ENCODE measurements at places on chromosomes 11 and 22.
A peak's percentile ranks its signal among the peaks of the same experiment; 100 is the strongest.

GRCh38 chr22:39364714-39365491, 15.1 kb downstream of the SYNGR1 start:
- no peak overlapping the region for H3K27ac ChIP-seq
- no peaks in the 10 kb centered on the region for H3K36me3 ChIP-seq
- DNase-seq = no peak
- H3K4me1 ChIP-seq = peaks cover 10% of the 10 kb centered on the region
- no peaks in the 10 kb centered on the region for H3K27me3 ChIP-seq

GRCh38 chr11:69541001-69541285, 59.5 kb downstream of the LINC01488 start:
- H3K36me3 ChIP-seq = peaks cover 5% of the 10 kb centered on the region
- peaks cover 4% of the 10 kb centered on the region for H3K4me1 ChIP-seq
- H3K4me3 ChIP-seq = no peak overlapping the region
- peaks cover 72% of the 10 kb centered on the region for H3K27me3 ChIP-seq
- no peak for DNase-seq

DNA sequence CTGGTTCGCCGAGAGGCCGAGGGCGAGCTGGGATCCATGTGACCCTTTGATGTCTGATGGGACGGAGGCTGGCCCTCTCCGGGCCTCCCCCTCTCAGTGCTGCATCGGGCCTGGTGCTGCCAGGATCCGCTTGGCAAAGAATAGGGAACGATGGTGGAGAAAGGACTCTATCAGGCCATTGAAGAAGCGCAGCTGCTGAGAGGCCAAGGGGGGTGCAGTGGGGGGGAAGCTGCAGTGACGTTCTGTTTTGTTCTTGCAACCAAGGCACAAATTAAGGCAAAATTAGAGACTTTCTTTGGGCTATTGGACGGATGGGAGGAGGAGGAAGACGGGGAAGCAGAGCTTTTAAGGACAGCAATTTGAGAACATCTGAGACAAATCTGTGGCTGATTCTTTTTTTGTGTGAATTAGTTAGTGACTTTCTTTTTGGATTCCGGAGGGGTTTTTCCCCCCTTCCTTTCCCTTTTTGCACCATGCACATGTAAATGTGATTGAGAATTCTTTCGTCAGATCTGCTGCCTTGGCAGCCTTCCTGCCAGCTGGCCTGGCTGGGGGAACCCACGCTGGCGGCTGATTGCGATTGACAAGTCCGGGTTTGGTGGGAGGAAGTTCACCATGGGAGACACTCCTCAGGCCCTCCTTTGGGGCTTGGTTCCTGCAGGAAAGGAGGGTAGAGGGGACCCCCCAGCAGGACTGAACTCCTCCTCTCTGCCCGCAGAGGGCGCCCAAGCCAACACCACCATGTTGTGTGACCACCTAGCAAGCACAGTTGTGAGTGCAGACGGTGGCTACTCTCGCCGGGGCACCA, 214.6 kb downstream of the NTM start:
- no peak overlapping the region for H3K27ac ChIP-seq
- DNase-seq = no peak
- no peaks in the 10 kb centered on the region for H3K4me1 ChIP-seq
- H3K27me3 ChIP-seq = peaks cover 8% of the 10 kb centered on the region
- no peaks in the 10 kb centered on the region for H3K36me3 ChIP-seq

DNA sequence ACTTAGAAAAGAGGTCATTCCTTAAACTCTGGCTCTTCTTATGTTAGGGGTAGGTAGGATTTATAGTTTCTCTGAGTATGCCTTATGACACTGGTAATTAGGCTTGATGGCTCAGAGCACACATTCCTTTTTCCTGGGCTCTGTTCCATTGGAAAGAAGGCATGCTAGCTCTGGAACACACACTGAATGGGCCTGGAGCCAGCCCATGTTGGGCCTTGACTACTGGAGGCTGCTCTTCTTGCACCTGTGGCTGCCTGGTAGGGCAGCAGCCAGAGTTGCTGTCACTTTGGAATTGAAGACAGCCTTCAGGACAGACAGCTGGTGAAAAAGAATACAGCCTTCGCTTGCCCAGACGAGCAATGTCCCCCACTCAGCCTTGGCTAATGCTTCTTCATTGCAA, 18.2 kb downstream of the MCAM start:
- H3K36me3 ChIP-seq = peaks cover 8% of the 10 kb centered on the region
- no peak for DNase-seq
- H3K4me1 ChIP-seq = peaks cover 4% of the 10 kb centered on the region
- no peak overlapping the region for H3K4me3 ChIP-seq

DNA sequence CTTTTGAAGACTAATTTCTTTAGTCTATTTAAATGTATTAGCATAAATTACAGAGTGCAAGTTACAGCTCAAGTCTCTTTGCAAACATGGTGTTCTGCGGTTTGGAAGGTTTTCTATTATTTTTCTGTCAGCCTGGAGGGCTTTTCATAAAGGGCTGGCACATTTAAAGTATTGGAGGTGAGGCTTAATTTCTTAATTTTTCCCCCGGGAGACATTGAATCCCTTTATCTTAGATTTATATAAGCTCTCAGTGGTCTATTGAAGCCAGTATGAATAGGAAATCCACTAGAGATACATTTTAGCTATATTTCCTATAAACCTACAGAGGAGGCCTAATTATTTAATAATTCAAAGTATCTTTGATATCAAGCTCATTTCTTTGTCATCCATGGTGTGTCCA, 102.7 kb upstream of the CLPB start:
- no peaks in the 10 kb centered on the region for H3K4me1 ChIP-seq
- no peaks in the 10 kb centered on the region for H3K36me3 ChIP-seq
- H3K27ac ChIP-seq = no peak overlapping the region

- H3K36me3 ChIP-seq = no peaks in the 10 kb centered on the region
- peak overlapping the region; percentile 100 for H3K27ac ChIP-seq
- H3K4me3 ChIP-seq = no peak overlapping the region
- no peak for DNase-seq
Measured at GRCh38 chr22:37118083-37118482, 8.6 kb upstream of the TMPRSS6 start.

DNA sequence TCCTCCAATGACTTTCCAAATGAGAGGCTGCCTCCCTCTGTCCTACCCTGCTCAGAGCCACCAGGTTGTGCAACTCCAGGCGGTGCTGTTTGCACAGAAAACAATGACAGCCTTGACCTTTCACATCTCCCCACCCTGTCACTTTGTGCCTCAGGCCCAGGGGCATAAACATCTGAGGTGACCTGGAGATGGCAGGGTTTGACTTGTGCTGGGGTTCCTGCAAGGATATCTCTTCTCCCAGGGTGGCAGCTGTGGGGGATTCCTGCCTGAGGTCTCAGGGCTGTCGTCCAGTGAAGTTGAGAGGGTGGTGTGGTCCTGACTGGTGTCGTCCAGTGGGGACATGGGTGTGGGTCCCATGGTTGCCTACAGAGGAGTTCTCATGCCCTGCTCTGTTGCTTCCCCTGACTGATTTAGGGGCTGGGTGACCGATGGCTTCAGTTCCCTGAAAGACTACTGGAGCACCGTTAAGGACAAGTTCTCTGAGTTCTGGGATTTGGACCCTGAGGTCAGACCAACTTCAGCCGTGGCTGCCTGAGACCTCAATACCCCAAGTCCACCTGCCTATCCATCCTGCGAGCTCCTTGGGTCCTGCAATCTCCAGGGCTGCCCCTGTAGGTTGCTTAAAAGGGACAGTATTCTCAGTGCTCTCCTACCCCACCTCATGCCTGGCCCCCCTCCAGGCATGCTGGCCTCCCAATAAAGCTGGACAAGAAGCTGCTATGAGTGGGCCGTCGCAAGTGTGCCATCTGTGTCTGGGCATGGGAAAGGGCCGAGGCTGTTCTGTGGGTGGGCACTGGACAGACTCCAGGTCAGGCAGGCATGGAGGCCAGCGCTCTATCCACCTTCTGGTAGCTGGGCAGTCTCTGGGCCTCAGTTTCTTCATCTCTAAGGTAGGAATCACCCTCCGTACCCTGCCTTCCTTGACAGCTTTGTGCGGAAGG, 2.9 kb downstream of the APOC3 start:
- peaks cover 8% of the 10 kb centered on the region for H3K4me1 ChIP-seq
- H3K27me3 ChIP-seq = no peaks in the 10 kb centered on the region
- no peak overlapping the region for H3K4me3 ChIP-seq
- no peak for DNase-seq

Measured in T-helper 17 cell (primary cell).